Stimulated activated CD4-positive, alpha-beta T cell treated with anti-CD3 and anti-CD28 coated beads, Interleukin-12 subunit alpha, Interleukin-12 subunit beta, amount 100 ng/mL, for 48 hours (primary cell): ENCODE measurements at places on chromosomes 1 and 21.

- DNase-seq: no peak
Observed at GRCh38 chr21:38905752-38906151, 100.0 kb downstream of the ETS2 start.

DNA sequence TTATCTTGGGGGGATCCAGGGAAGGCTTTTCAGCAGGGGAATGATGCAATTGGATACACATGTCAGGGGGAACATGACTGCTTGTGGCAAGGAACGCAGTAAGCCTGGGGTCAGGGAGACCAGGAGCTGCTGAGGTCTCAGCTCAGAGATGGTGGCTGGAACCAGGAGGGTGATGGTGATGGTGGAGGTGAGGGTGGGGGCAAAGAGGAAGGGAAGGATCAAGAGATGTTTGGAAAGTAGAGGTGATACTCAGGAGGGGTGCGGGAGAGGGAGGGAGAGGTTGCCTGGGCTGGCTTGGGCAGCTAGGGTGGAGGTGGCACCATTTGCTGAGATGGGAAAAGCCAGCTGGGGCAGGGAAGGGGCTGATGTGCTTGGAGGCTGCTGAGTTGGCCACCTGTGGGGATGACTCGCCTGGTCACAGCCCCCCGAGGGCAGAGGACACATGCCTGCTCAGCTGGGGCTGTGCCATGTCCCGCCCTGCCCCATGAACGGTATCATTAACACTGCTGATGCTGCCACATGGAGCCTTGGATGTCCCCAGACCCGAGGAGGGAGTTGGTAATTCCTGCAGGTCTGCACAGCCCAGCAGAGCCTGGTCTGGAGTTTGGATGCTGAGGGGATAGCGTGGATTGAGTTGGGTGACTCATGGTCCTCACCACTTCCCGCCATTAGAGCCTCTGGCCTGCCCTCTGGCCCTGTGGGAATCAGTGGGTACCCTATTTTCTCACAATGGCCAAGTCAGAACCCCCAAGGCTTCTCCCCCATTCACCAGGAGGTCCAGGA, 6.3 kb upstream of the PADI1 start:
- DNase-seq: no peak

DNA sequence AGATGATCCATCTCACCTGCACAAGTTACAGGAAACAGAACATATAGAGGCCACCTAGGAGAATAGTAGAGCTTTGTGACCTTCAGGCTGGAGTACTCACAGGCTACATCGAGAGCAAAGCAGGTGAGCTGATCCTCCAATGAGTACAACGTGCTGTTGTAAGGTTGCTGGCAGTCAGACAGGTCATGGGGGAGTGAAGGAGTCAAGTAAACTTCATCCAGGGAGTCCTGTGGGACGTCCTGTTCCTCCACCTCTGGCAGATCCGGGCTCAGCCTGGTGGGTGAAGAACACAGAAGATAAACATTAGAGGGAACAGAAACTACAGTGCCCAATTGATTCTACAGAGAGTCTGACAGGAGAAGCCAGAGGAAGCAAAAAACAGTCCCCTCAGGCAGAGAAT, 62.5 kb downstream of the PRKAB2 start:
- DNase-seq: no peak

DNA sequence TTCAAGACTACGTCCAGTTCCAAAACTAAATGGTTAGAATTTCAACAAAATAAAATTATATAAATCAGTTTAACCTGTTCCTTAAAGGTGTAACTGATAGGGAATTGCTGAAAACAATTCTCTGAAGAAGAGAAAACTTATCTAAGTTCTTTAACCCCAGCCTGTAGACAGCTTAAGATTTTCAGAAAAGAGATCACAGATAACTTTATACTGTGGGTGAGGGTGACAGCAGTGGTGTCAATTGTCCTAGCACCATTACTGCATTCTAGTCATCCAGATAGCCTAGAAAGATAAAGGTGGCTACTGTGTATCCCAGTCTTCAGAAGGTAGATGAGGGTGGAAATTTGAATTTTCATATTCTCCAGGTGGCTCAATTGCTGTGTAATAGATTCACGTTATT, 19.7 kb upstream of the DEGS1 start:
- DNase-seq: no peak

- DNase-seq: no peak
Observed at GRCh38 chr21:44461464-44462001, 6.2 kb downstream of the LRRC3 start.

GRCh38 chr1:225437710-225438437, 10.0 kb upstream of the LBR start:
- DNase-seq: no peak

DNA sequence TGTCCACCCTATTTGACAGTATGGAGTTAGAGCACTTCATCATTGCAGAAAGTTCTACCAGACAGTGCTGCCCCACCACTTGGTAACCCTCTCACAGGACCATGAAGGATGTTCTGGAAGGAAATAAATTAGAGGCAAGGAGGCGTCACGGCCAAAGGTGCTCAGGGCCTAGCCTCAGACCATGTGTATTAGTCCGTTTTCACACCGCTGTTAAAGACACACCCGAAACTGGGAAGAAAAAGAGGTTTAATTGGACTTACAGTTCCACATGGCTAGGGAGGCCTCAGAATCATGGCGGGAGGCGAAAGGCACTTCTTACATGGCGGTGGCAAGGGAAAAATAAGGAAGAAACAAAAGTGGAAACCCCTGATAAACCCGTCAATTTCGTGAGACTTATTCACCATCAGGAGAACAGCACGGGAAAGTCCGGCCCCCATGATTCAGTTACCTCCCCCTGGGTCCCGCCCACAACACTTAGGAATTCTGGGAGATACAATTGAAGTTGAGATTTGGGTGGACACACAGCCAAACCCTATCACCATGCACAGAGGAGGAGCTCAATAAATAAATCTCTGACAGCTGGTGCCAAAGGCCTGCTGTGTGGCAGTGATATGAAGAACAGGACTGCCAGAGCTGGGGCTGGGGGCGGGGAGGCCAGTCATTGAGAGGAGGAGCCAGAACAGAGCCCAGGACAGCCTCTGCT, 75.8 kb downstream of the FHAD1 start:
- no peak for DNase-seq

DNA sequence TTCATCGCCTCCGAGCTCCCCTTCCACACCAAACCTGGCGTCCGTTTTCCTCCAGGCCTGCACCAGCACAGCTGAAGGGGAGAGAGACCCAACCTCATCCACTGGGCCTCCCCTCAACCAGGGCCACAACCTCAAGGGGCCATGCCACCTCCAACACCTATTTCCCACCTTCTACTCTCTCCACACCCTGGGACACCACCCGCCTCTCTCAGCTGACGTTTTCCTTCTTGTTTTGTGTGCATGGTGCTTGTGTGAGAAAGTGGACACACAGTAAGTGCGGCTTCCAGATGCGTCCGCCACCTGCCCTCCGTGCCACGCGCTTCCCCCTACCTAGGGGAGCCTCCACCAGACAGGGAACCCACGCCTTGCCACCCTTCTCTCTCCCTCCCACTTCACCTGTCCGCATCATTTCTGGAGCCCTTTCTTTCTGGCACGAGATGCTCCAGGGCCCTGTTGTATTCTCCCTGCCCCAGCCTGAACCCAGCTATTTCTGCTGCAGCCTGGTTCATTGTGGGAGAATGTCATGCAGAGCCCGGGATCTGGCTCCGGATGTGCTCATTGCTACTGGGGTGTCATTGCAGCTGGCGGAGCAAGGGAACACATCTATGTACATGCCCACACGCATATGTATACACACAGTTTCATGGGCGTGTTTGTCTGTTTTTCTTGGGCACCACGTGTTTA, 1.3 kb upstream of the GNB1 start:
- DNase-seq: no peak

- DNase-seq: no peak
Observed at GRCh38 chr1:230022666-230023380, 44.2 kb upstream of the GALNT2 start.

GRCh38 chr21:35696644-35697043, 363.7 kb downstream of the SETD4 start:
- no peak for DNase-seq

GRCh38 chr1:150256198-150256553, 1.4 kb upstream of the CA14 start:
- no peak for DNase-seq
